ENCODE measurements at places on chromosomes 2 and 18.

- no peak for DNase-seq
Observed at GRCh38 chr2:107393516-107393915, 433.2 kb upstream of the RGPD4 start.

GRCh38 chr2:29262681-29263260 lies 147.6 kb downstream of the CLIP4 start:
- DNase-seq: no peak

DNA sequence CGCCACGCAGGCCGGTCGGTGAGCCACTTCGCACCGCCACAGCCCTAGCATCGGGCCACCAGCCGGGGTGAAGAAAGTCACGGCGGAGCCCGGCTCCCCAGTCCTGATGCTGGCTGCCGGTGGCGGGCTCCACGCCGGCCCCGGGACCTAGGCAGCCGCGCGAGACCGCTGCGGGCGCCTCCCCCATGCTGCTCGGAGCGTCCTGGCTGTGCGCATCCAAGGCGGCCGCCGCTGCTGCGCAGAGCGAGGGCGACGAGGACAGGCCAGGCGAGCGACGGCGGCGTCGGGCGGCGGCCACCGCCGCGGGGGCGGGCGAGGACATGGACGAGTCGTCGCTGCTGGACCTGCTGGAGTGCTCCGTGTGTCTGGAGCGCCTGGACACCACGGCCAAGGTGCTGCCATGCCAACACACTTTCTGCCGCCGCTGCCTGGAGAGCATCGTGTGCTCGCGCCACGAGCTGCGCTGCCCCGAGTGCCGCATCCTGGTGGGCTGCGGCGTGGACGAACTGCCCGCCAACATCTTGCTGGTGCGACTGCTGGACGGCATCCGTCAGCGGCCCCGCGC lies 433 bp downstream of the SH3RF3 start:
- no peak for DNase-seq

- DNase-seq: no peak
Observed at GRCh38 chr2:242057379-242058040, 188.0 kb downstream of the RTP5 start.

- DNase-seq: no peak
Observed at GRCh38 chr2:214839464-214839863, 30.0 kb upstream of the BARD1 start.

- DNase-seq: no peak
Observed at GRCh38 chr2:65737452-65738011, 305.1 kb upstream of the SPRED2 start.

DNA sequence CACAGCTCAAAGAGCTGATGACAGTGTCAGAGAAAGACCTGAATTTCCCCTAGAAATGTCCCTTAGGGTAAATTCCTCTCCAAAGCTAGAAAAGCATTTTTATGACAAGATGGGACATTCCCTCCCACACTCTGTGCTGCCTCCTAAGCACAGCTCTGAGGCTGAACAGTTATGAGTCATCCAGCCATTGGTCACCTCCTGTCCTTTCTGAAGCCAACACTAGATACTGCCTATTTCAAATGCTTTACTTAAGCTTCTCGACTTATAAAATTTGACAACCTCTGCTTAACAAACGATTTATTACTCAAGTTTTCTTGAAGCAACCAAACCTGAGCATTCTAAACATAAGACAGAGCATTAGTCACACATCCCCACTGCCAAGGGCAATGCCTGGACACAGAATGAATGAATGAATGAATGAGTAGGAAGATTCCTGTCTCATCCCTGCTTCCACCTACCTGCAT lies 35.4 kb downstream of the B4GALT6 start:
- no peak for DNase-seq

GRCh38 chr2:128787616-128788015 lies 468.9 kb upstream of the HS6ST1 start:
- no peak for DNase-seq

DNA sequence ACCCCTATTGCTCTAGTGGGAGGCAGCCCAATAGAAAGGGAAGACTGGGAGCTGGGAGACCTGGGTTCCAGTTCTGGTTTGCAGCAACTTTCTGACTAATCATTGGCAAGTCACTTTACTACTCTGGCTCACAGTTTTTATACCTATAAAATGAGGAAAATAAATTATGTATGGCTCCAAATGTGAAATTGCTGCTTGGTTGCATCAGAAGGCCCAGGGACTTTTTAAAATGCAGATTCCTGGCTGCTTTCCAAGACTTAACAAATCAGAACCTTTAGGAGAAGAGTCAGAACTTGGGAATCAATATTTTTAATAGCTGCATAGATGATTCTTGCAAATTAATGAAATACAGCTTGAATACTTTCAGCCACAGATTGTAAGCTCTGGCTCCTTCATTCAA lies 943.9 kb downstream of the EPHA4 start:
- DNase-seq: no peak

- DNase-seq: no peak
Observed at GRCh38 chr2:163269374-163270021, 430.9 kb upstream of the KCNH7 start.

DNA sequence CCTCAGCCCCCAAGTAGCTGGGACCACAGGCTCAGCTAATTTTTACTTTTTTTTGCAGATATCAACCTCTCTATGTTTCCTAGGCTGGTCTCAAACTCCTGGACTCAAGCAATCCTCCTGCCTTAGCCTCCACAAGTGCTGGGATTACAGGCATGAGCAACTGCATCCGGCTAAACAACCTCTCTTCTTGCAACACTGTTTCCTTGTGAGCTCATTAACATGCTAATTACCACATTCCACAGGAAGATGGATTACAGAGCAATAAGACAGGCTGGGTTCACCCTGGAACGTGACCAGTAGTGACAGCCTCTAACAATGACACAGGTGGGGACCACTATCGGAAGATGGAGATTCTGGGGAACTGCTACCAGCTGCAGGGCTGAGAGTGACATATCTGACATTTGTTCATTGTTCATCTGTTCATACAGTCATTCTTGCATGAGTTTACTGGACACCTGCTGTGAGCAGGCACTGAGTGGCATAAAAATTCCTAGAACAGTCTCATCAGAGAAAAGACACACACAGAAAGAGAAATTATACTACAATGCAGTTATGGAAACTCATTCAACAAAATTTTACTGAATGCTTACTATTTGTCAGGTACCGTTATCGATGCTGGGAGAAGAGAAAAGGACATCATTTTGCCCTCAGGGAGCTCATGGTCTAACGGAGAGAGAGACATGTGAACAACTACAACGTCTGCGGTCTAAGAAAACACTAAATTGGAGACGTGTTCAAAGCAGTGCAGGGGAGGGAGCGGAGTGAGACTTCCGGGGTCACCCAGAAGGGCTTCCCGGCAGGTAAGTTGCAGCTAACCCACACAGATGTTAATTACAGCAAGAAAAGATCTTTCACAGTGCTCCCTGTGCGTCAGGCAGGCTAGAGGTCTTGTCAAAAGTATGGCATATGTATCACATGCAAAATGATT lies 37.6 kb downstream of the PROC start:
- no peak for DNase-seq

GRCh38 chr2:11437602-11438001 lies 28.4 kb downstream of the E2F6 start:
- no peak for DNase-seq

- no peak for DNase-seq
Observed at GRCh38 chr18:74128159-74128558, 19.5 kb downstream of the FBXO15 start.

- DNase-seq: no peak
Observed at GRCh38 chr2:17959833-17960232, 81.4 kb downstream of the KCNS3 start.

DNA sequence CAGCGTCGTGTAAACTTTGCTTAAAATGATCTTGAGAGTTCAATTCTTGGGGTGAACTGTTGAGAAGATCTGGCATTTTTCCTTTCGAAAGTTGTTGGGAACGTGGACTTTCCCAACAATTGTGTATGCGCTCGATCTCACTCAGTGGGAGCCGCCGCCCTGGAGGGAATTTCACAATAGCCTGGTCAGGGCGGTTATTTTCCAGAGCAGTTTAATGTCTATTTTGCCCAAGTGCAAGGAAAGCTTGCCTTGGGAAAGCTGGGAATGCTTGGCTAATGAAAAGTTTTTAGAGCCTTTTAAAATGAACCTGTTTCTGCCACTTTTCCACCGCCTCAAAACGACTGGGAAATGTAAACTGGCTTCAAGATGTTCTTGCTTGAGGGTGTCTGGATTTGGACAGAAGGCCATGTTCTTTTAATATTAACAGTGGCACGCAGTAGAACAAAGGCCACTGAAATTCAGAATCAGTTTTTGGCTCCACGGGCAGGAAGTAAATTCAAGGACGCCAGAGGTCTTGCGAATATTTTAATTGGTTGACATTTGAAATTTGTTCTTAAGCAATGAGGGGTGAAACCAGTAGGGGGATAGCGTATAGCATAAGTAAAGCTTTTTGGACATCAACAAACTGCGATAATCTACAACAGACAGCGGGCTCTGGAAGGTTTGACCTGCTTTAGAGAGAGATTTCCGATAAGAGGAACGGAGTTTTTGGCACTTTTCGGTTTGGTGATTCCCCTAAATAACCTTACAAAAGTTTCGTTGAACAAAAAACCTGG lies 1.2 kb downstream of the CFLAR start:
- DNase-seq: peak; percentile 85

DNA sequence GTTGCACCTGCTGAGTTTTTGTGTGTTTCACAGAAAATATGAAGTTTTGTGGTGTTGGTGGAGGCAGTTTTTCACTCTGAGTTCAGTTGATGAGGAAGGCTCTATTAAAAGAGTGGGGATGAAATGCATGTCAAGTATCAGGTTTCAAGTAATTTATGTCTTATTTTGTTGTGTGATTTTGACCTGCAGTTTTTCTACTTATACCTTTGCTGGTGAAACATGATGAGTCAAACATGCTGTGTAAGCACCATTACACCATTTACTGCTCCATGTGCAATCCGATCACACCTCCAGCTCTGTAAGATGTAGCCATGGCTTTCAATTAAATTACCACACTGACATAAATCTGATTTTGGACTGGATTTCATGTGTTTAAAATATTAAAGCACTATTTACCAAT lies 174.5 kb upstream of the ZEB2 start:
- DNase-seq: no peak

GRCh38 chr18:55381277-55381676 lies 206.7 kb downstream of the TCF4 start:
- no peak for DNase-seq

DNA sequence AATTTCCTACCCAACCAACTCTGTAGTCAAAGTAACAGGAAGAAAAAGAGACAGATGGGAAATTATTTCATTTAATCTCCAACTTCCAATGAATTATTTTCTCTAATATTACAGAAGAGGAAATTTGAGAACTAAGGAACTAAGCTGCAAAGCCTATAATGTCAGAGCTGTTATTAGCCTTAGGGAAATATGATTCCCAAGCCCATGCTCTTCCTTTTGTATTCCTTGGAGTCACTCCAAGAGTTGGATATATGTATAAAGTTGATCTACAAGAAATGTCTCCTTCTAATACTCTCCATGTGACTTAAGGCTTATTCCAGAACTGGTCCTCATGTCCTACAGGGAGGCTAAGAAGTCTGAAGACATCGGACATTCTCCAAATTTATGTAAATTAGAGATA lies 31.6 kb upstream of the VWC2L start:
- DNase-seq: no peak

GRCh38 chr2:12931186-12931844 lies 214.6 kb downstream of the TRIB2 start:
- DNase-seq: no peak

DNA sequence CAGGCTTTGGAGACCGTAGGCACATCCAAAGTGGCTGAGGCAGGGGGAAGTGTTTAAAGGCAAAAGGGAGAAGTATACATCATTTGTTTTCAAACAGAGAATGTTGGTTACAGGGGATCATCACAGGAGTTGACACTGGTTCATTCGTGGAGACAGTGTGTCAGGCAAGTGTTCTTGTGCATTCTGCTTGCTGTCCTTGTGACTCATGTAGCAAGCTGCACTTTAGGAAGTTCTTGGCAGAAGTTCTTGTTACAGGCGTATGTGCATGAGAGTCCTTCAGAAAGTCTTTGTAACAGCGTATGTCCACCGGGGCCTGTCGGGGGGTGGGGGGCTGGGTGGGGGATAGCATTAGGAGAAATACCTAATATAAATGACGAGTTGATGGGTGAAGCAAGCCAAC lies 36.5 kb upstream of the B4GALT6 start:
- DNase-seq: no peak

- no peak for DNase-seq
Observed at GRCh38 chr2:133676392-133677130, 108.3 kb upstream of the NCKAP5 start.

DNA sequence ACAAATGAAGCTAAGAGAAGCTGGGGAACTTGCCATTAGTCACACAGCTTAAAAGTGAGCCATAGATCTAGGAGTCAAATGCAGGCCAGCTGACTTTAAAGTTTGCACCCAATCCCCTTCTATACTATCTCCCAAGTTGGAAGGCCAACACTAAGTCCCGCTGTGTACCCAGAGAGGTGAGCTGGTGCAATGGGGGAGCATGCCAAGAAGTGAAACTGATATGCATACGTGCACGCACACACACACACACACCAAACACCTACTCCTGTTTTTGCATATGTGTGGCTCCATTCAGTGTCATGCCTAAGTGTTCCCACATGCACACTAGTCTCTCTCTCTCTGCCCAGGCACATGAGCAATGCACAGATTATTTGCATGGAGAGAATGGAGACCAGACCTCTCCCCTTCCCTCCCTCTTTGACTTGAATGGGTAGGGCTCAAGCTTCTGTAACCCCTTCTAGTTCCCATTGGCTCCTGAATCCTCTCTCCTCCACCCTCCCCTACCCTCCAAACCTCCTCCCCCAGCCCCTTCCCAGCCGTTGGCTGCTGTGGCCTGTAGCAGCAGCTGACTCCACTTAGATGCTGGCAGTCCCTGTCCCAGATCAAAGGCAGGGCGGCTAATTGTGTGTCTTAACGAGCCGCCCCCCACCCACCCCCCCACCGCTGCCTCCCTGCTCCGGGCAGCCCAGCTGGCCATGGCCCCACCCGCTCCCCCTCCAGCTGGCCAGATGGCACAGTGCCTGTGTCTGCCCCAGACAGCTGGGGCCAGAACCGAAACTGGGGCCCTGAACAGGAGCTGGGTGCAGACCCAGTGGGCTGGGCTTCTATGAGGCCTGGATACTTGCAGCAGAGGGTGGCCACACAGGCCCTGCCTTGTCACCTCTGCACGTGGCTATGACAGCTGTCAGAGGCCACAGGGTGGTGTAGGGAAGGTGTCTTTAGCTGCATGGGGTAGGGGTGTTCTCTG lies 5.6 kb downstream of the WNT10A start:
- no peak for DNase-seq

GRCh38 chr2:179561702-179562101 lies 297.1 kb upstream of the SESTD1 start:
- no peak for DNase-seq

- DNase-seq: no peak
Observed at GRCh38 chr18:49151482-49151881, 200.7 kb upstream of the SMAD7 start.

- DNase-seq: no peak
Observed at GRCh38 chr2:26449278-26450030, 28.5 kb downstream of the OTOF start.

- no peak for DNase-seq
Observed at GRCh38 chr2:118975133-118975532, 33.1 kb downstream of the MARCO start.

GRCh38 chr2:23542230-23542789 lies 157.3 kb downstream of the KLHL29 start:
- DNase-seq: no peak

- no peak for DNase-seq
Observed at GRCh38 chr2:73255907-73256617, 22.0 kb downstream of the CCT7 start.

- no peak for DNase-seq
Observed at GRCh38 chr2:225670111-225670974, 270.8 kb downstream of the NYAP2 start.

GRCh38 chr2:224206816-224207215 lies 167.7 kb upstream of the SERPINE2 start:
- no peak for DNase-seq

GRCh38 chr2:7292154-7292691 lies 375.0 kb downstream of the RNF144A start:
- no peak for DNase-seq

Measured in hematopoietic multipotent progenitor cell treated with erythropoietin and hydrocortisone succinate and interleukin-3 and kit ligand, for 17 days (in vitro differentiated cells).